SW 1271 (cell line): ENCODE measurements at places on chromosomes 16 and 17.
A peak's percentile ranks its signal among the peaks of the same experiment; 100 is the strongest.

GRCh38 chr16:69083306-69083941 lies 22.0 kb upstream of the HAS3 start:
- DNase-seq: no peak

DNA sequence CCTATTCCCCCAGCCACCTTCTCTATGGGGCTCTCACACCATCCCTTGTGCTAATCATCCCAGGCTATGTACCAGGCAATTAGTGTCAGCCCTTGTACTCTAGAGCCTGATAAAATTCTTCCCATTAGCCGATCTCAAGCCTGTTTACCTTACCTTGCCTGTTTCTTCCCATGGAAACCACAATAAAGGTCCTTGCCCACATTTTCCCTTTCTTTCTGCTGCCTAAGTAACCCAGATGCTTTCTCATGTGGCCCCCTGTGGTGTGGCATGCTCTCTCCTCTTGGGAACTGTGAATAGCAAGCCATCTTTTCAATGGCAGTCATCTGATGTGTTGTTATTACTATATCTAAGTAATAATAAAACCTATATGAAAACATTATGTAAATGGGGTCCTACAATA lies 265.8 kb upstream of the ELAC2 start:
- DNase-seq: no peak

- DNase-seq: no peak
These were observed 55.3 kb downstream of the NUP88 start for GRCh38 chr17:5364156-5364555.

GRCh38 chr17:7846765-7847661 lies 7.9 kb upstream of the TMEM88 start:
- DNase-seq: no peak

DNA sequence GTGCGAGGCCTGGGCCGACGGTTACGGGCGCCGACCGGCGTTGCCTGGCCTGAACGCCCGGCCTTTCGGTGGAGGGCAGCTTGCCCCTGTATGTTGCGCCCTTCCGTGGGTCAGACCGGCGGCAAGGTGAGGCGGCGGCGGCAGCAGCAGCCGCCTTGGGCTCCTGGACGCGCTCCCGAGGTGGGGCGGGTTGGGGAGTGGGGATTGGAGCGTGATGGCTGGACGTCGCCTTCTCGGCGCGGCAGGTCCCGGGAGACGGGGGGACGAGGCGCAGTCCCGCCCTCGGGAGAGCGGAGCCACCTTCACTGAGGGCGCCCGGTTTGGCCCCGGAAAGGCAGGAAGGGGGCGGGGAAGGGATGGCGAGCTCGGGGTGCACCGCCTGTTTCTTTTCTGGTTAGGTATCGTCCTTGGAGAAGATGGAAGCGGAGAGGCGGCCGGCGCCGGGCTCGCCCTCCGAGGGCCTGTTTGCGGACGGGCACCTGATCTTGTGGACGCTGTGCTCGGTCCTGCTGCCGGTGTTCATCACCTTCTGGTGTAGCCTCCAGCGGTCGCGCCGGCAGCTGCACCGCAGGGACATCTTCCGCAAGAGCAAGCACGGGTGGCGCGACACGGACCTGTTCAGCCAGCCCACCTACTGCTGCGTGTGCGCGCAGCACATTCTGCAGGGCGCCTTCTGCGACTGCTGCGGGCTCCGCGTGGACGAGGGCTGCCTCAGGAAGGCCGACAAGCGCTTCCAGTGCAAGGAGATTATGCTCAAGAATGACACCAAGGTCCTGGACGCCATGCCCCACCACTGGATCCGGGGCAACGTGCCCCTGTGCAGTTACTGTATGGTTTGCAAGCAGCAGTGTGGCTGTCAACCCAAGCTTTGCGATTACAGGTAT lies 671 bp downstream of the DGKE start:
- no peak for DNase-seq

DNA sequence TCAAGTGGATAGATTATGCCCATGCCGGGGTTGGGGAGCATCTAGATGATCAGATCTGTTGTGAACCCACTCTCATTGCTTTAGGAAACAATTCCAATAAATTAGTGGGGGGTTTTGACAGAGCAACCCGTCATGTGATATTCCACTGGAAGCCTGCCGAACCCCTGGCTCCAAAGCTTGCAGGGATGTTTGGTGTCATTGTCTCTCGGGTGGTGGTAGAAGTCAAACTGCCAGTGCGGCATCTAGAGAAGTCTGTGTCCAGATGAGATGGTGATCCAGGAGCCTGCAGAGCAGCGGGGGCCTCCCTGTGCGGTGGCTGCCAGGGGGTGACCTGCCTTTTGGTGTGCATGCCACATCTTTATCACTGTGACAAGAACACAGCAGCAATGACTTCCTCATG lies 91.7 kb downstream of the SHISA6 start:
- no peak for DNase-seq

DNA sequence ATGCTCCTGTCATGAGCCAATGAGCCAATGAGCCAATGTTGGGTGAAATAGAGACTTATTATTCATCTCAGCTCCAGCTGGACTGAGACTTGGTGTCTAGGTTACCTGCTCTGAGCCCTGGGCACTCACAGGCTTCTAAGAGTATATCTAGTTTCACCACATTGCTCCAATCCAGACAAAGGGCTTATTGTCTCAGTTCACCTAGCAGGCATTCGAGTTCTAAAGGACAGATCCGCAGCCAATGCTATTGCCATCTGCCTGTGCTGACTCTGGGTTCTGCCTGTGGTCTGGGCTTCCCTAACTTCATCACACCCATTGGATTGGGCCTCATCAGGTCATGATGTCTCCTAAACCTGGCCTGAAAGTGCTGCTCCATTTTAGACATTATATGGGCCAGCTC lies 66.1 kb upstream of the HS3ST4 start:
- no peak for DNase-seq

DNA sequence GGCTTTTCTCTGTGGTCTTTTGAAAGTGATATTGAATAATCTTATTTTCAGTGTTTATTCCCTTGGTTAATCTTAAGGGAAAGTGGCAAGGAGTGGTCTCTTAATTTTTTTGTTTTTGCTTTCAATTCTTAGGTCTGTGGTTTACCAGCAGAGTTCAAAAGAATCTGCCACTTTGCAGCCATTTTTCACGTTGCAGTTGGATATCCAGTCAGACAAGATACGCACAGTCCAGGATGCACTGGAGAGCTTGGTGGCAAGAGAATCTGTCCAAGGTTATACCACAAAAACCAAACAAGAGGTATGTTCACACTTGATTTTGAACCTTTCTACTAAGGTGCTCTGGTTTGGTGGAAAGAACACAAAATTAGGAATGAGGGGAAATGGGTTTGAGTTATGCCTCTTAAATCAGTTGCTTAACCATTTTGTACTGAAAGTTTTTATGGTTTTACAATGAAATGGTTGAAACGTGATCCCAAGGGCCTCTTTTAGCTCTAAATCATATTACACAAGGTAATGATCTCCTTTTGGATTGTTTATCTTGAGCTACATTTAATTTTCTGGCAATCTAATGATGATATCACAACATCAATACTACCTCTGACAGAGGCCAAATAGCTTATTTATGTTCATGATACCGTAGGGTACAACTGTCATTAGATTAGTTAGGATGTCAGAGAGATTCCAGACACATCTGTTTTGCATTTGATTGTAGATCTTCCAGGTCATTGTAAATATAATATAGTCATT lies 51.6 kb upstream of the CRISPLD2 start:
- no peak for DNase-seq

- DNase-seq: no peak
These were observed 33.8 kb upstream of the ADGRG1 start for GRCh38 chr16:57594531-57595031.

- DNase-seq: no peak
These were observed 591.4 kb downstream of the TP53TG3F start for GRCh38 chr16:34050787-34051320.

- DNase-seq: no peak
These were observed 230.4 kb downstream of the ZNF423 start for GRCh38 chr16:49625311-49626065.

GRCh38 chr17:69712801-69713311 lies 298.4 kb downstream of the MAP2K6 start:
- DNase-seq: no peak

DNA sequence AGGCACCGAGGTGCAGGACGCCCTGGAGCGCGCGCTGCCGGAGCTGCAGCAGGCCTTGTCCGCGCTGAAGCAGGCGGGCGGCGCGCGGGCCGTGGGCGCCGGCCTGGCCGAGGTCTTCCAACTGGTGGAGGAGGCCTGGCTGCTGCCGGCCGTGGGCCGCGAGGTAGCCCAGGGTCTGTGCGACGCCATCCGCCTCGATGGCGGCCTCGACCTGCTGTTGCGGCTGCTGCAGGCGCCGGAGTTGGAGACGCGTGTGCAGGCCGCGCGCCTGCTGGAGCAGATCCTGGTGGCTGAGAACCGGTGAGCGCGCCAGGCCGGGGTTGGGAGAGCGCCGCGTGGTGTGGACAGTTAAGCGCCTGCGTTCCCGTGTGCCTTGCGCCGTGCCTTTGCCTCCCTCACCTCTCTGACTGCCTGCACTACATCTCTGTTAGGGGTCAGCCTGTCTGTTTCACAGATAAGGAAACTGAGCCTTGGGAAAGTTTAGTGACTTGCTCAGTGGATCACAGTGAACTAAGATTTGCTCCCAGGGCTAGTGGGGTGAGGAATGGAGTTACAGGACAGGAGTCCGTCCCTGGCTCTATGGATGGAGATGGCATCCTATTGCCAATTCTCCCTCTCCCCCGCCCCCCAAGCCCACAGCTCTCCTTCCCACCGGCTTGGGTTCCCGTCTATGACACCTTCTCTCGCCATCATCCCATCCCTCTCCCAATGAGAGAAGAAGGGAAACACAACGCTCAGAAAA lies 880 bp downstream of the SARM1 start:
- no peak for DNase-seq

DNA sequence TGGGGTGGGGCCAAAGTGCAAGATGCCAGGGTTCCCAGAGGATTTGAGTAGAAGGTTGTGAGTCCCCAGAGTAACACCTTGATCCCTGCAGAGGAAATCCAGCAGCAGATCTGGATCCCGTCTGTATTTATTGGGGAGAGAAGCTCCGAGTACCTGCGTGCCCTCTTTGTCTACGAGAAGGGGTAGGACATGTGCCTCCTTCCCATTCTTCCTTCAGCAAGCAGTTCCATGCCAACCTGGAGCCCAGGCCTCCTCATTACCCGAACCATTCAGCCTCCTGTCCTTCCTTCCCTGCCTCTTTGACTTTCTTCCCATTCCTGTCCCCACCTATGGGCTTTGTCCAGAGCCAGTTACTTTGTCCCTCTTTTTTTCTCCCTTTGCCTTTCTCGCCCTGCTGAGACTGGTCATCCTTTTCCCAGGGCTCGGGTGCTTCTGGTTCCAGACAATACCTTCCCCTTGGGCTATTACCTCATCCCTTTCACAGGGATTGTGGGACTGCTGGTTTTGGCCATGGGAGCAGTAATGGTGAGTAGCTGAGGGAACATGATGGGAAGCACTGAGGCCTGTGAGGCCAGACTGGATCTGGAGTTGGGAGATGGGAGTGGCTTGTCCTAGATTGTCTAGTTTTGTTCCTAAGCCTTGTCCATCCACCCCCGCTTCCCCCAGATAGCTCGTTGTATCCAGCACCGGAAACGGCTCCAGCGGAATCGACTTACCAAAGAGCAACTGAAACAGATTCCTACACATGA lies 2.9 kb downstream of the RNF167 start:
- no peak for DNase-seq

- no peak for DNase-seq
These were observed 71.9 kb upstream of the SEC14L1 start for GRCh38 chr17:77068915-77069314.

DNA sequence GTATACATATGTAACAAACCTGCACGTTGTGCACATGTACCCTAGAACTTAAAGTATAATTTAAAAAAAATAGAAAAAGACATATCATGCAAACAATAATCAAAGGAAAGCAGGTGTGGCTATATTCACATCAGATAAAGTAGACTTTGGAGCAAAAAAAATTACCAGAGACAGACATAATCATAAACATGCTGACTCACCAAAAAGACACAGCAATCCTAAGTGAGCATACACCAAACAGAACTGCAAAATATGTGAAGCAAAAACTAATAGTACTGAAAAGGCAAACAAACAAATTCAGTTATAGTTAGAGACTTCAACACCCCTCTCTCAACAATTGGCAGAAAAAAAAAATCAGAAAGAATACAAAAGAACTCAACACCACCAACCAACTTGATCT lies 29.9 kb downstream of the SHCBP1 start:
- DNase-seq: no peak

DNA sequence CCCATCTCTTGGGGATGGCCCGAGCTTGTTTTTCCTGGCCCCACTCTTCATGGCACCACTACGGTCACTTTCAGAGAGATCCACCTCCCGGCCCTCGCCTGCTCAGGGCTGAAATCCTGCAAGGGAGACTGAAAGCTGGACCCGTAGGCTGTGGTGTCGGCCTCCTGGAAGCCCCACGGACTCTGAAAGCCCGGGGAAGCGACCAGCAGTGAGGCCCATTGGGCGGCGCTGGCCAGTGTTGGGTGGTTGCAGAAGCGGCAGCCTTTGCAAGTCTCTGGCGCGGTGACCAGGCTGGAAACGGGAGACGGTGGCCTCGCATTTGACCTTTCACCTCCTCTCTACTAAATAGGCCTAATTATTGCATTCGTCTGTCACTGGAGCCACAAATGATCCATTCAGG lies 186.0 kb upstream of the FOXF1 start:
- no peak for DNase-seq

GRCh38 chr17:43389046-43389947 lies 9.5 kb upstream of the ARL4D start:
- peak; percentile 88 for DNase-seq

DNA sequence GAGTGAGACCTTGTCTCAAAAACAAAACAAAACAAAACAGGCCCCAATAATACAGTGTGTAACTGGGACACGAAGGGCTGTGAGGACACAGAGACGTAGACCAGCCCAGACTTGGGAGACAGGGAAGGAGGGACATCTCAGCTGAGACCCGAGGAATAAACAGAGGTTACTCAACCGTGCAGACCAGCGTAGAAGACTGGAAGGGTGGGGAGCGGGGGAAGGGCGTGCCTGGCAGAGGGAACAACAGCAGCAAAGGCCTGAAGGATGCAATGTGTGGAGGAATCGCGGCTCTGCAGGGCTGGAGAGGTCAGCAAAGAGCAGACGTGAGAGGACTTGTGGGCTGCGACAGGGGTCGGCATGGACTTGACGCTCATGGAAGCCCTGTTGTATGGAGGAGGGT lies 11.6 kb upstream of the CES4A start:
- DNase-seq: no peak

DNA sequence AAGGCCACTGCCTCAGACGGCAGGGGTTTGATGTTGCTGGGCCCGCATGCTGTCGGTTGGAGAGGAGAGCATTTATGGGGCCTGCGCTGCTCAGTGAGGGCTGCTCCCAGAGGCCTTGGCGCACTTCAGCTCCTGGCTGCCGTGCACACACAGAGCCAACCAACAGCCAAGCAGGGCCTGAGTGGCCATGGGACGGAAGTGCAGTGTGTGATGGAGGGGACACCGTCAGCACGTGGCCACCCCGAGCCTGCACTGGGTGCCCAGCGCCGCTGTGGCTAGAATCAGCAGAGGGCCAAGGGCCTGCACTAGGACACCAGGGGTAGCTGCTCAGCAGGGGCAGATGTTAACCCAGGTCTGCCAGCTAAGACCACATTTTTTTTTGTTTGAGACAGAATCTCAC lies 21.8 kb downstream of the KLHL36 start:
- DNase-seq: no peak
